ENCODE measurements at places on chromosomes 16 and 17.

- DNase-seq = no peak
These were observed 184.5 kb downstream of the NTN1 start for GRCh38 chr17:9205520-9206409.

DNA sequence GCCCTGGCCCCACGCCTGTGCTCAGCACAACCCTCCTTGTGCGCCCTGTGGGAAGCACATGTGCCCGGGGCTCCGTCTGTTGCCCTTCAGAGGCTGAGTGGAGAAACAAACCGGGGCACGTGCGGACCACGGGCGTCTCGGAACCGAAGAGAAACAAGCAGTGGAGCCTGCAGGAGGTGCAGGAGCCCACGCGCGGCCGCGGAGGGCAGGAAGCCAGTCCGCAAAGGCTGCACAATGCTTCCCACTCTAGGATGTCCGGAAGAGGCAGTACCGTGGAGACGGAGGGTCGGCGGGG is 75.5 kb upstream of the GNG13 start:
- no peak for DNase-seq

DNA sequence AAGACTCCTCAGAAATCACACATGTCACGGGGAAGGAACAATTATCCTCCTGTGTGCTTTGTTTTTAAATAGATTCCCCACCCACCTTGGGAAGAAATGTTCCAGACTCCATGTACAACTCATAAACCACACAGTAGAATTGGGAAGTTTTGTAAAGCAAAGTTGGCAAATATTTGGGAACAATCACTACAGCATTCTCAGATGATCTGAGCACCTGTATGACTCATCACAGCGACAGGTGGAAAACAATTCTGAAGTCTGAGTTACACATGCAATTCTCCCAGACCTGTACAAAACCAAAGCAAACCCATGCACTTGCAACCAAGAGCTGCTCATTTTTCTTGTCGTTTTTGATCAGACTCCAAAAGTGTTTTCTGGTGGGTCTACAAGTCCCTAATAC is 14.4 kb upstream of the MYLK3 start:
- no peak for DNase-seq

- no peak for DNase-seq
These were observed 1.3 kb downstream of the CMTR2 start for GRCh38 chr16:71287911-71288310.

GRCh38 chr16:10521681-10522274 is 58.6 kb downstream of the EMP2 start:
- DNase-seq = peak; percentile 74

- DNase-seq = no peak
These were observed 40.8 kb downstream of the METRNL start for GRCh38 chr17:83119987-83120864.

DNA sequence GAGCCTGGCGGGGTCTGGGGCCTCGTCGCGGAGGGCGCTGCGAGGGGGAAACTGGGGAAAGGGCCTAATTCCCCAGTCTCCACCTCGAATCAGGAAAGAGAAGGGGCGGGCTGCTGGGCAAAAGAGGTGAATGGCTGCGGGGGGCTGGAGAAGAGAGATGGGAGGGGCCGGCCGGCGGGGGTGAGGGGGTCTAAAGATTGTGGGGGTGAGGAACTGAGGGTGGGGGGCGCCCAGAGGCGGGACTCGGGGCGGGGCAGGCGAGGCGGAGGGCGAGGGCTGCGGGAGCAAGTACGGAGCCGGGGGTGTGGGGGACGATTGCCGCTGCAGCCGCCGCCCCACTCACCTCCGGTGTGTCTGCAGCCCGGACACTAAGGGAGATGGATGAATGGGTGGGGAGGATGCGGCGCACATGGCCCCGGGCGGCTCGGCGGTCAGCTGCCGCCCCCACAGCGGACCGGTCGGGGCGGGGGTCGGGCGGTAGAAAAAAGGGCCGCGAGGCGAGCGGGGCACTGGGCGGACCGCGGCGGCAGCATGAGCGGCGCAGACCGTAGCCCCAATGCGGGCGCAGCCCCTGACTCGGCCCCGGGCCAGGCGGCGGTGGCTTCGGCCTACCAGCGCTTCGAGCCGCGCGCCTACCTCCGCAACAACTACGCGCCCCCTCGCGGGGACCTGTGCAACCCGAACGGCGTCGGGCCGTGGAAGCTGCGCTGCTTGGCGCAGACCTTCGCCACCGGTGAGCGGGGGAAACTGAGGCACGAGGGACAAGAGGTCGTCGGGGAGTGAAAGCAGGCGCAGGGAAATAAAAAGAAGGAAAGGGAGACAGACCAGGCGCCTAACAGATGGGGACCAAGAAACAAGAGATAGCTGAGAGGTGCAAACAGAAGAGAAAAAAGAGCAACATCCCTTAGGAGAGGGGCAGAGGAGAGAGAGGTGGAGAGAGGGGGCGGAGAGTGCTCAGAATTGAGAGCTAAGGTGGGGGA is at the start of gene PNMT:
TSS of gene PNMT (plus strand) at position 509 of the 980 bp plus-strand sequence. CDS start at position 532, 23 bp downstream.
- peak; percentile 42 for DNase-seq
